AG04450 (cell line): ENCODE measurements at places on chromosomes 16 and 17.

GRCh38 chr16:15415511-15415985 is 18.8 kb upstream of the BMERB1 start:
- DNase-seq, result no peak

DNA sequence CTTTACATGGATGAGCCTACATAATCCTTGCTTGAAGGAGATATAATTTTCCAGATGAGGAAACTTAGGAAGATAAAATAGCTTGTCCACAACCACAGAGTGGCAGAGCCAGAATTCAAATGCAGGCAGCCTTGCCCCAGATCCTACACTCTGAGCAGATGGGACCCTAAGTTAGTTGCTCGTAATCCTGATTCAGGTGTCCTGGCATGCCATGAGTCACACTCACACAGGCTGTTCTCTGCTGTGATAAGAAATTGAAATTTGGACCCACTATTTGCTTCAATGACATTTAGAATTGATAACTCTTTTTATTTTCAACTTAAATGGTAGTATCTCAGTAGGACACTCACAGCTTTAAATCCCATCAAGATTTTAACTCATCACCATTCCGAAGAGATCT is 150.7 kb upstream of the CACNG5 start:
- no peak for DNase-seq

- no peak for DNase-seq
These were observed 1.8 kb downstream of the MMP15 start for GRCh38 chr16:58027161-58027915.

DNA sequence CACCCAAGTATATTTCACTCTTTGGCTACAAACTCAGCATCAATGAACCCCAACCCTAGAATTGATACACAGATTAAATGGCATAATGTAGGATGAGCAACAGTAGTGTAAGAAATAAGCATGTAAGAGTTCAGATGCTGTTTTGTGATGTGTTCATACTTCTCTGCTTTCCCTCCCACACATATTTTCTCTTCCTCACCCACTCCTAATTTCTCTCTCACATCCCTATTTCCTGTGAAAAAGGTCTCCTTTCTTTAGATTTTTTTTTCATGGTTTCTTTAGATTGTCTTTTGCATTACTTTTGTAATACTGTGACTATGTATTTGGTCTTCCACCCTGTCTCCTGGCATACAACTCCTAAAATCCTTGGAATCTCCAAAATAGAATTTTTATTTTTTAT is 21.7 kb downstream of the CREBBP start:
- no peak for DNase-seq

- DNase-seq, result no peak
These were observed 5.2 kb downstream of the SLFN11 start for GRCh38 chr17:35368081-35368830.

GRCh38 chr17:76506408-76507345 is 5.5 kb upstream of the RHBDF2 start:
- DNase-seq, result no peak

- peak; percentile 53 for DNase-seq
These were observed 1.4 kb downstream of the CENPX start for GRCh38 chr17:82021107-82021899.

- peak; percentile 78 for DNase-seq
These were observed 14.1 kb upstream of the SPATA32 start for GRCh38 chr17:45276031-45276430.

DNA sequence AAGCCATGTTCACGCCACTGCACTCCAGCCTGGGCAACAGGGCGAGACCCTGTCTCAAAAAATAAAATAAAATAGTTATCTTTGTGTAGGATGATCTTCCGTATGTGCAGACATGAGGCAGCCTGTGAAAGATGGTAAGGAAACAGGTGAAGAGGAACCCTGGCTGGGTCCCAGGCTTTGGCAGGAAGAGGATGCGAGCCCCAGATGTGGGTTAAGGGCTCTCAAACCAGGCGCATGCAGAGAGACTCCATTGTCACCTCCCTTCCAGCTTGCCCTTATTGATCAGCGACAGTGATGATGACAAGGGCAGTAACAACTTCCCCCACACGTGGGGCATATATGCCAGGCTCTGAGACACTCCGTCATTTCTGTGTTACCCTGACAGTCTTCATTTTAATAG is 106.8 kb downstream of the GNAO1 start:
- no peak for DNase-seq
